NCI-H1092 (cell line): ENCODE measurements at places on chromosomes 12 and 14.
A peak's percentile ranks its signal among the peaks of the same experiment; 100 is the strongest.

GRCh38 chr12:25578411-25579143 is 25.5 kb upstream of the LMNTD1 start:
- no peak for DNase-seq

DNA sequence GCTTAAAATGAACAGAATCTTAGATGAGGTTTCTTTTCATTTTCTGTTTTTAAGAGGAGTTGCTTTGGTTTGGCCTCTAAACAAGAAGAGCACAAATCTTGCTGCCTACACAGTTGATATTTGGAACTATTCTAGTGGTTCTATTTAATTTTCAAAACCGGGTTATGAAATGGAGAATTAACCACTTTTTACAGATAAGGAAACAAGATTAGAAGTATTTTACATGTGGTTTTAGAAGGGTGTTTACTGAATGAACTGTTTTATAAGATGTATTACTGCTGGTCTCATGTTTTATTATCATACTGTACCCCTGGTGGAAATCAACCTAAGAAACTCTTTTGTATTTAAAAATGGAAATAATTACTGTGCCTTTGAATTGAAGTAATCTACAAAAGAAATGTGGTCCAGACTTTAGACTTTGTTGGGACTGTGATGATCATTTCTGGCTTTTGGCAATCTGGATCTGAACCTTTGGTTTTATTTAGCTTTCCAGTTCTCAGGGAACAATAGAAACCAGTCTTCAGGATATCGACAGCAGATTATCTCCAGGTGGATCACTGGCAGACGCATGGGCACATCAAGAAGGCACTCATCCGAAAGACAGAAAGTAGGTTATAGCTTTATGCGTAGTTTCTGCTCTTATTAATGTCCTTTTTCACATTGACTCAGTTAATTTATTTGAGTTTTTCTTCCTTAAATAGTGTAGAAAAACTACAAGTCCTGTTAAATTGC is 43.2 kb downstream of the TBK1 start:
- DNase-seq, result no peak

DNA sequence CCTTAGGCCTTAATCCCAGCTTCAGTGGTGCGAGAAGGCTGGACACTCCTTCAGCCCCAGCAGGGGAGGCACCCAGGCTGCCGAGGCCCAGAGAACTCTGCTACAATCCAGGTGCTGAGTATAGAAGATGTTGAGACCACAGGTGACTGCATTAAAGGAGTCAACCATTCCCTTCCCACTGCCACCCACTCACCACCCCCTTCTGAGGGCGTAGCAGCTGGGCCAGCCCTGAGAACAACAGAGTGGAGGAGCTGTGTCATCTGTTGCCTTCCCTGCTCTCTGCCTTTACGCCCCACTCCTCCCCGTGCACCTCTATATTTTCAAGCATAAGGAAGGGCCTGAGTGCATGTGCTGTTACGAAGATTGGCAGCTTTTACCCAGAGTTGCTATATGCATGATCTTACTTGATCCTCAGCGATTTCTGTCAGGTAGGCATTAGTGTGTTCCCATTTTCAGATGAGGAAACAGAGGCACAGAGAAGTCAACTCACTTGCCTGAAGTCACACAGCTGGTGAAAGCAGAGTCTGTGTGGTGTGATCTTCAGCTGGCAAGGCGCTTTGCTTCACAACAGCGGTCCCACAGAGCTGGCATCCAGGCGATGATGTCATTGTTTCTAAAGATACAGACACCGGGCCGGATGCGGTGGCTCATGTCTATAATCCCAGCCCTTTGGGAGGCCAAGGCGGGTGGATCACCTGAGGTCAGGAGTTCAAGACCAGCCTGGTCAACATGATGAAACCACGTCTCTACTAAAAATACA is 46.7 kb downstream of the RIN3 start:
- no peak for DNase-seq

DNA sequence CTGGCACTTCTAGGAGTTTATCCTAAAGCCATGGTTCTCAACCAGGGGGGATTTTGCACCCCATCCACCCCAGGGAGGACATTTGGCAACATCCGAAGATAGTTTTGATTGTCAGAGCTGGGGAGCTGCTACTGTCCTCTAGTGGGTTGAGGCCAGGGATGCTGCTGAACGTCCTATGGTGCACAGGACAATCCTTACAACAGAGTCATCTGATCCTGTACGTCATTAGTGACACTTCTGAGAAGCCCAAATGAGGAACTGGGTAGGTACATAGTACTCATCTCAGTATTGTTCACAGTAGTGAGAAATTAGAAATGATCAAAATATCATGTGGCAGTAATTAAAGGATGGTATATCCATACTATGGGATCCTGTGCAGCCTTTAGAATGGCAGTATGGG is 185.1 kb downstream of the CHST11 start:
- DNase-seq, result no peak

DNA sequence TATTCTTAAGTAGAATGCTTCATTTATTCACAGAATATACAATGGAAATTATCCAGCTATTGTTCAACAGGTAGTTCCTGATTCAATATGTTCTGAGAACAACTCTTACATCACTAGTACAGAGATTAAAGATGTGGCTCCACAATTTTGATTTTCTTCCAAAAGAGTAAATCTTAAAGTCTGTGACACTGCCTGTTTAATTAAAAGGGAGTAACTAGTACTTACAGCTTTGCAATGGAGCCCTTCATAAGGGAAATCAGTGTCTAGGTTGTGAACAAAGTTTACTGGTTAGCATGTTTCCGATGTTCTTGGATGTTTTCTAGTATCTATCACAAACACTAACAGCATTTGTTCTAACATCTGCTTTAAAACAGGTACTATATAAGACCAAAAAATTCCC is 30.8 kb downstream of the MIA2 start:
- no peak for DNase-seq

DNA sequence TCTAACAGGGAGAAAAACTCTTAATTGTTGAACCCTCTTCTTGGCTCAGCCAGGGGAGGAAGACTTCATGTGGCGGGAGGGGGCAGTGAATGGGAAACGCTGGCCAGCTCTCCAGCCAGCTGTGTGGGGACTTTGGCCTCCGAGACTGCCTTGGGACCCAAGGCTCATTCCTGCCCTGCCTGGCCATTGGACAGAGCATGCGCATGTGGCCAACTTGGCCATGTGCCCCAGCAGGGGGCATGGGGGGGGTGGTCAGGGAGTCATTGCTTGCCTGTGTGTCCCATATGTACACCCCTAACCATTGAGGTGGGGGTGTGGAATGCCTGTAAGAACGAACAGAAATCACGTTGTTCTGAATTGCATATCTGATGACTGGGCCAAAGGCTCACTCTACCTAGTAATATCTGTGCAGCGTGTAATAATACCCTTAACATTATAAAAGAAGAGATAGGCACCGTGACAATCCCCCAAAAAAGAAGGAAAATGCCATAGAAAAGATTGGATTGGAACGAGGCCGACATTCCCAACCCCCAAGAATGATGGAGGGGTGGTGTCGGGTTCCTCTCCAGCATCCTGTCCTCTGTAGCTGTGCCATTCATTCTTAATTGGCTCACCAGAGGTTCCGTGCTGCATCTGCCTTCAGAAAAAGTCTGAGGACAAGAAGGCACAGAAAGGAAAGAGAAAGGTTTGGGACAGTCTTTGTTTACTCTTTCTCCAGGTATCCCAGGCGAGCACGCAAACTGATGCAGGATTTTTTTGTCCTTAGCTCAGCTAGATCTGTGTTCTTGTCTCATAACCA is 3.5 kb upstream of the FAR2 start:
- no peak for DNase-seq

DNA sequence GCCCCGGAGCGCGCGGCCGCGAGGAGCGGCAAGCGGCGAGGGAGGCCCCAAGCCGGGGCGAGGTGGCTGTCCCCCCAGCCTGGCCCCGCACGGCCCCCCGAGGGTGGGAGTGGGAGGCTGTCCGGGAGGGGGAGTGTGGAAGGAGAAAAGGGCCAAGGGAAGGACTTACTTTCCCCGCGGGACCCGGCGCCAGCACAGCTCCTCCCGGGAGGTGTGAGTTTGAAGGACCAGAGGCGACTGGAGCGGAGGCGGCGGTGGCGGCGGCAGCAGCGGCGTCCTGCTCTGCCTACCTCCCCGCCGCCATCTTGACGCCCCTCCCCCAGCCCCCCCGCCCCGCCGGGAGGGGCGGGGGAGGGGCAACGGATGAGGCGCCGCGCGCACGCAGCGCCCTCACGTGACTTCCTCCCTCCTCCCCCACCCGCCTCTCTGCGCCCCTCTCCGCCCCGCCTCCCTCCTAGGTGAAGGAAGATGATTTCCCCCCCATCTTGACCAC is at the start of gene SBNO1:
SBNO1 (minus strand) TSS at position 316 of the 493 bp plus-strand sequence. CDS start 14,406 bp downstream, outside the sequence.
- peak; percentile 71 for DNase-seq

DNA sequence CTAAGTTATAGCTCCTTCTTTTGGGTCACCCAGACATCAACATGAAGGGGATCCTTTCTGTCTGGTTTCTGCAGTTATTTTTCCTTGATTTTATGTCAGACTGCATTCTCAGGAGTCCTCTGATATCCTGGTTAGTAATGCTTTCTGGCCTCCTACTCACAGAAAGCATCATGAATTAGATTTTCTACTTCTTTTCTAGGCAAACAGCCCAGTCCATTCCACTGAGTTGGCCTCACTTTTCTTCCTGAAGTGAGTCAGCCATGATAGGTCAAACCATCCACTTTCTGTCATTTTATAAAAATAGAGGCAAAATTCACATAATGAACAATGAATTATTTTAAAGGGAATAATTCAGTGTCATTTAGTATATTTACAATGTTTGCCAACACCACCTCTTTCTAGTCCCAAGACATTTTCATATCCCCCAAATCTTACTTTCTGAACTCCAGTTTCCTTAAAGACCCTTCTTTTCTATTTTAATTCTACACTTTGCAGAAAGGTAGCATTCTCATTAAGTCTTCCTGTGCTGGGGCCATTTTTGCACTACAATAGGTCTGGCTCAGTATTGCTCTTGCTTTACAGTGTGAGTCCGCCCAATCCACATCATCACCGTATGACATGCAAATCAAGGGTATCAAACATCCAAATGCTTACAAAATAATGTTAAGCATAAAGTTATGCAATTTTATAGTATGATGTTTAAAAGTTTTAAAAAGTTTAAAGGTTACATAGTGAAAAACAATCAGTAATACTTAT is 95.1 kb downstream of the UNC79 start:
- DNase-seq, result no peak

GRCh38 chr14:36973806-36974442 is 198.5 kb downstream of the SLC25A21 start:
- DNase-seq, result no peak

- no peak for DNase-seq
Measured at GRCh38 chr12:114443607-114444421, 37.9 kb upstream of the TBX5 start.

GRCh38 chr14:63508033-63508432 is 35.1 kb downstream of the PPP2R5E start:
- DNase-seq, result no peak

DNA sequence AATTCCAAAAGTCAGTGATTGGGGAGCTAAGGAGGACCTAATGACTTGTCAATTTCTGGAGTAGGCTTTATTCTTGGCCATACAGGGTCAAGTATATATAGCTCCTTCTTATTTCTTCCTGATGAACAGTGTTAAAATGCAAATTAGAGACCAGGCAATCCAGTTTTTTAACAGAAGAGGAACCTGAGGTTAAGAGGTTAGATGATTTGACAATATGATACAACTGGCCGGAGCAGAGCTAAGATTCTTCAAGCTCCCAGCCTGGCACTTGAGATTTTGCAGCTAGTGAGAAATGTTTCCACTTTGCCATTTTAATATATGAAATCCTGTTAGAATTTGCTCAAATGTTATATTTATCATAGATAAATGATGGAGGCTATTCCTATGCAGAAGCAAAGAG is 204.0 kb downstream of the SSPN start:
- DNase-seq, result no peak

DNA sequence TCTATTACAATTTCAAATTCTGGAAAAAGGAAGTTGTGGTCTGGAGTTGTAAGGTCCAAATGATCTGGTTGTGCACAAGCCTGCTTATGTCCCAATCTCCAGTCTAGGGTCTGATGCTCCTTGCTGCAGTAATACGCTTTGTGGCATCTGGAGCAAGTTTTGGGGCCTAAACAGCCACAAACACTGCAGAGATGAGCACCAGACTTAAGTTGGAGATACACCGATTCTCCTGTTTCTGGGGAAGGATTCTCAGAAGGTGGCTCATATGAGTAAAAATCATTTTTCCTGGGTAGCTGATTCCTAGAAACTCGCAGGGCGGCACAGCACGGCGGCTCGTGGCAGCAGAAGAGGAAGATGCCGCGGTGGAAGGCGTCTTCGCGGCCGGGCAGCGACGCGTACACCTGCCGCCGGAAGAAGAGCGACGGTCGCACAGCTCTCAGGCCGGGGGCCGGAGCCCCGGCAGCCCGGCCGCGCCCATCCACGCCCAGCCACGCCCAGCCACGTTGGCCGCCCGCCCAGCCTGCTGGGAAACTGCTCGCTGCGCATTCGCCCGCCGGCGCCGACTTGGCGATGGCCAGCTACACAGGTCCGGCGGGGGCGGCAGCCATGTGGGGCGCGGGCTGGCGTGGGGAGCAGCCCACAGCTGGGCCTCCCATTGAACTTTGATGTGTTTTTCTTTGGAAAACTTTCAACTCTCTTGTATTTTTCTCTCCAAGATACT is 129.0 kb downstream of the ASCL4 start:
- DNase-seq, result peak; percentile 21

GRCh38 chr14:90295870-90296516 is 35.7 kb downstream of the NRDE2 start:
- no peak for DNase-seq

GRCh38 chr12:103312742-103313354 is 182.9 kb downstream of the C12orf42 start:
- DNase-seq, result no peak

GRCh38 chr12:116448165-116448739 is 110.9 kb upstream of the MAP1LC3B2 start:
- no peak for DNase-seq

- no peak for DNase-seq
Measured at GRCh38 chr12:91999823-92000222, 145.8 kb downstream of the BTG1 start.

DNA sequence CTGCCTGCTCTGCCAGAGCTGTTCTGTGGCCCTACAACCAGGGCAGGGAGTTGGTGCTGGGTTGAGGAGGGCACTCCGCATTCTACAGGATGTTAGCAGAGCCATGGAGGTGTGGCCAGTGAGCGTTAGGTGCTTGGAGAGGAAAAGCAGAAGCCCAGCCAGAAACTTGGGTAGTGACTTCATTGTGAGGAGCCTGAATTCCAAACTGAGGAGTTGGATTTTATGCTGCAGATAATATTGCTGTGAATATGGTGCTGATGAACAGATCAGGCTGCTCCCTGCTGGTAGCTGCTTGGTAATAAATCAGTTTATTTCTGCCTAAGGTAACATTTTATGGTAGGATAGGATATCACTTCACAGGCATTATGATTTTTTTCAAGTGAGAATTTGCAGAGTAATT is 7.1 kb upstream of the CCDC175 start:
- DNase-seq, result no peak

GRCh38 chr12:7991535-7991934 is 41.0 kb upstream of the FOXJ2 start:
- no peak for DNase-seq

- no peak for DNase-seq
Measured at GRCh38 chr12:85322715-85323114, 42.7 kb downstream of the ALX1 start.
